ENCODE measurements at places on chromosomes 5 and 9.
A peak's percentile ranks its signal among the peaks of the same experiment; 100 is the strongest.

GRCh38 chr9:33439731-33440130 is 7.7 kb downstream of the AQP3 start:
- no peak for DNase-seq

- DNase-seq, result no peak
Observed at GRCh38 chr5:90191352-90192045, 218.1 kb downstream of the CETN3 start.

DNA sequence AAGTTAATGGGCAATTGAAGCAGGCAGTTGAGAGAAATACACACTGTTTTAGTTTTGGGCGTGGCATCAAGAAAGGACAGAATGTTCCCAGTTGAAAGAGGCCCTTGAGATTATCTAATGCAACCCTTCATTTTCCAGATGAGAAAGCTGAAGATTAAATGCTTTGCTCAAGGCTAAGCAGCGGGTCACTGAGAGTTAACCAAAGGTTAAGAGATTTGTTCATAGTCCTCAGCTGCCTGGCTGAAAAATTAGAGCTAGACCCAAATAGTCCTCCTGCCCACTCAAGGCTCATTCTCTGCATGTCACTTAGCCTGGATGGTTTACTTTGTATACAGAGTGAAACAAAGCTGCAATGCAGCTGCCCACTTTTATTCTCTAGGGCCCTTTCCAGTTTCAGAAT is 46.7 kb upstream of the MAMDC2 start:
- DNase-seq, result peak; percentile 48

DNA sequence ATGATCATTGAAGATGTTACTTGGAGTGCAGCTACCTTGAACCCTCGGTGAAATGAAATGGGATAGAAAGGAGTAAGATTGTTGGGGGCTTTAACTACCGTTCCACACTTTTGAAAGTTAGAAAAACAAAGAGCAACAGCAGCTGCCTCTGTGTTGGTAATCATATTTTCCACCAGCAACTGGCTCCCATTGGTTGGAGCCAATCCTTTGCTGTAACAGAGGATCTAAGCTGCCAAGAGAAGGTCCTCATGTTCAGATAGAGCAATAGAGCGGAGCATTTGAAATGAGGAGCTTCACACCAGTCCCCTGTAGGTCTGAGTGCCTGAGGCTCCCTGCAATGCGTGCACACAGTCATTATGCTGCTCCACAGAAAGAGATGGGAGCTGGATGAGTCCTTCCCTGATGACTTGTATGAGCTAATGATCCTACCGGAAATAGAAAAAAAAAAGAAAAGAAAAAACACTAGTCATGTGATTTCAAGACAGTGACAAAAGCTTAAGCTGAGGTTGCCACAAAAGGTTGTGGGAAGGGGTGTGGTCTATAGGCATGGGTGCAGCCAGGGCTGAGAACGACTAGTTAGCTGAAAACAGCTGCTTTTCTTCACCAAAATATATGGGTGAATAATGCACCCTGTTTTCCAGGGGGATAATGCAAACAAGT is 300.7 kb downstream of the MLLT3 start:
- DNase-seq, result no peak

DNA sequence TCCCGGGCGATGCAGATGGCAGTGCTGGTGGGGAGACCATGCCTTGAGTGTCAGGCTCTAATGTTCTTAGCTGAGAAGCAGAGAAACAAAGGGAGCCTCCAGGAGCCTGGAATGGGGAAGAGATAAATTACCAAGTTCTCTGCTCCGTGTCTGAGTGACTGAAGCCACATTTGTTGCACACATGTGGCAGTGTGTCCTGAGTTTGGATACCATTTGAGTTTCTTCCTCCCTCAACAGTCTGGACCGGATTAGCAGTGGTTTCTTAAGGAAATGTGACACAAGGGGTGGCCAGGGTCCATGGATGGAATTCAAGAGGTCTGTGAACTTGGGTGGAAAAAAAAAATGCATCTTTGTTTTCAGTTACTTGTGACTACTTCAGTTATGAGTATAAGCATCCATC is 50.7 kb upstream of the GARNL3 start:
- no peak for DNase-seq

GRCh38 chr9:12684974-12685373 is 8.2 kb upstream of the TYRP1 start:
- no peak for DNase-seq

GRCh38 chr5:168422431-168422830 is 63.8 kb upstream of the RARS1 start:
- DNase-seq, result no peak

- DNase-seq, result no peak
Observed at GRCh38 chr5:157984611-157985010, 125.7 kb upstream of the CLINT1 start.

GRCh38 chr5:56327809-56328208 is 94.7 kb upstream of the ANKRD55 start:
- DNase-seq, result no peak

GRCh38 chr5:15609076-15609725 is 109.2 kb downstream of the FBXL7 start:
- no peak for DNase-seq

- DNase-seq, result peak; percentile 62
Observed at GRCh38 chr5:168822745-168823281, 243.6 kb upstream of the PANK3 start.

DNA sequence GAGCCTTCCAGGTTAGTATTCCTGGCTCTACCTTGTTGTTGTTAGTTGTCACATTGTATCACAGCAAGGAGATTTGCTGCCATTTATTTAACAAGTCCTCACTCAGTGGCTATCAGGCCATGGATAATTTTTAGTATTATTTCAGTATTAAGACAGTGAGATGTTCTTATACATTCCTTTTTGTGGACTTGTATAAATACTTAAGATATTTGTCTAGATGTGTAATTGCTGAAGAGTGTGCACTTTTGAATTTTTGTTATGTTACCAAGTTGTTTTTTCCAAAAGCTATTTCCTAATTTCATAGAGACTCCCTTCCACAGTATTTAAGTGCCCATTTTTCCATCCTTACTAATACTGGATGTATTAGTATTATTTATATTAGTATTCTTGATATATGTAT is 22.0 kb downstream of the SLC36A1 start:
- DNase-seq, result no peak

GRCh38 chr9:101445353-101446029 is 9.9 kb upstream of the ALDOB start:
- DNase-seq, result no peak

GRCh38 chr9:26974927-26975326 is 18.7 kb downstream of the IFT74 start:
- DNase-seq, result no peak

DNA sequence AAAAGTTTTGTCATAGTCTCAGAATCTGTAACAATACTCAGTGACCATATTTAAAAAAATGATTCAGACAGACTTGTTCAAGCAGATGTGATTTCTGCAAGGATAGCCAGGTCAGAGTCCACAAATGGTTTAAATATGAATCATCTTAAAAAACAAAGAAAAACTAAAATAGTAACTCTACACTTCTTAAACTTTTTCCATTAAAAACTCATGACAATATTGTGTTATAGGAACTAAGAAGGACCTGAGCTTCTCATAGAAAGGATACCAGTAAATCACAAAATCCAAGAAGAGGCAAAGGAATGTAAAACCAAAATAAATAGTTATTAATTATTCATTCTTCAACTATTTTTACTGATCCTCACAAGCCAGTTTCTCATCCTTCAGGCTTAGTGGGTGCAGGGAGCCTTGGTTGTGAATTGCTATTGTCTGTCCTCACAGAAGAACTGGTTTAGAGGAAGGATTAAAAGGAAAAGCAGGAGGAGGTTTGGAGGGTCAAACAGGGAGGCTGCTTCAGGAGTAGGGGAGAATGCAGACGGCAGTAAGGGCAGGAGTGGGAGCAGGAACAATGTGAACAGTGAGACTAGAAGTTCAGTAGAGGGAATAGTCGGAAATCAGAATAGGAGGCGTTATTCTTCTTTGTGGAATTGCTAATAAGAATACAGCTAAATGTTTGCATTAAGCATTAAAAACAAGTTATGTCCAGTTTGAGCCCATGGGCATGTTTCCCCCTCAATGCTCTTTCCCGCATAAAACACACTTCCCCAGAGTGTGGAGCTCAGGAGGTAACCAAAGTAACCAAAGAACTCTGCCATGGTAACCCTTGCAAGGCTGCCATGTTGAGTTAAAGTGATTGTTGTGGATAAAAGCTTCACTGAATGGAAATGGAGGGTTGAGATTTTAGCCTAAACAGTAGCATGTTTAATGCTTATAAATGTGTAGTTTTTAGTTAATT is 110.7 kb downstream of the CCDC192 start:
- no peak for DNase-seq

GRCh38 chr5:176639981-176640380 is 7.3 kb upstream of the TSPAN17 start:
- DNase-seq, result no peak

DNA sequence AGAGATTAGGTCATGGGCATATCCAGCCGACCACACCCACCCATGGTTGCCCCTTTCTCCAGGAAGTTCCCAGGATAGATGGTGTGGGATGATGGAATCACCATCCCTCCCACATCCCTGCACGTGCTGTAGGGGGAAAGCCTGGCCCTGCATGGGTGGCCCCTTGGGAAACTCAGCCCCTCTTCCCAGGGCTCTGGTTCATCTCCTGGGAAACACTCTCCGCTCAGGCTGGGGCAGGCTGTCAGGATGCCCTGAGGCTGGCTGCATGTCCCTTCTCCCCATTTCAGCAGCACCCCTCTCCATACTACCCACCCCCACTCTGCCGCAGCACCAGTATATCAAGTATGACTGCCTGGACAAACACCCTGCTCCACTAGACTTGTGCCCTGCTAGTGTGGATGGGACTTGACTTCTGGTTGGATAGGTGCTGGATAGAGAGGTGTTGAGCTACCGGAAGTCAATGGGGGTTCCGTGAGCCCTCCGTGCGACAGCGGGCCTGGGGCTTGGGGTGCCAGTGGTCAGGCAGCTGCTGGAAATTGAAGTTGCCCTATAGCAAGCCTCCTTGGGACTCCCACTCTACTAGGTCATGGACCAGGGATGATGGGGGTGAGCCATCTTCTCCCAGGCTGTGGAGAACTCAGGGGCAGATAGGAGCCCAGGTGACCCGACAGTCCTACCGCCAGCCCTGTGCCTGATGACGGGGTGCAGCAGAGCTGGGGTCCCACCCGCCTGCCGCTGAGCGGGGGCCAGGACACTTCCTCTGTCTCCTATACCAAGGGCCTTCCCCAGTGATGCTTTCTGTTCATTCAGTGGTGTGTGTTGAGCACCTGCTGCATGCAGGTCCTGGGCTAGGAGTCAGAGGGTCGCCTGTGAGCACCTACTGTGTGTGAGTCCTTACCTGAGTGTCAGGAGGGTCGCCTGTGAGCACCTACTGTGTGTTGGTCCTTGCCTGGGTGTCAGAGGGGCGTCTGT is 69.4 kb upstream of the COL5A1 start:
- DNase-seq, result peak; percentile 8

DNA sequence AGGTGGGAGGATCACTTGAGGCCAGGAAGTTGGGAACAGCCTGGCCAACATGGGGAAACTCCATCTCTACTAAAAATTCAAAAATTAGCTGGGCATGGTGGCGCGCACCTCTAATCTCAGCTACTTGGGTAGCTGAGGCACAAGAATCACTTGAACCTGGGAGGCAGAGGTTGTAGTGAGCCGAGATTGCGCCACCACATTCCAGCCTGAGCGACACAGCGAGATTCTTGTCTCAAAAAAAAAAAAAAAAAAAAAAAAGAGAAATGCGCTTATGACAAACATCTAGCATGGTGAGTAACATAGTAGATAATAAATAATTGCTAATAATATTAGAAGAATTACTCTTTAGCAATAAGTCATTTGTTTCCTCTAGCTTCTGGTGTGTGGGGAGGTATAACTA is 25.9 kb downstream of the RUSC2 start:
- no peak for DNase-seq

GRCh38 chr9:8799615-8800014 is 1000.0 kb upstream of the DMAC1 start:
- no peak for DNase-seq

- peak; percentile 55 for DNase-seq
Observed at GRCh38 chr9:105053209-105053652, 125.3 kb upstream of the ABCA1 start.

- no peak for DNase-seq
Observed at GRCh38 chr9:88645879-88646199, 110.9 kb downstream of the NXNL2 start.

- DNase-seq, result peak; percentile 83
Observed at GRCh38 chr9:108562176-108562575, 293.6 kb downstream of the ACTL7B start.

GRCh38 chr5:122156724-122157325 is 27.5 kb downstream of the ZNF474 start:
- DNase-seq, result no peak

GRCh38 chr9:133184971-133185370 is 21.3 kb upstream of the GBGT1 start:
- no peak for DNase-seq
